Anterior cingulate cortex (tissue), 58 donors: ENCODE measurements at places on chromosomes 5 and 9.

DNA sequence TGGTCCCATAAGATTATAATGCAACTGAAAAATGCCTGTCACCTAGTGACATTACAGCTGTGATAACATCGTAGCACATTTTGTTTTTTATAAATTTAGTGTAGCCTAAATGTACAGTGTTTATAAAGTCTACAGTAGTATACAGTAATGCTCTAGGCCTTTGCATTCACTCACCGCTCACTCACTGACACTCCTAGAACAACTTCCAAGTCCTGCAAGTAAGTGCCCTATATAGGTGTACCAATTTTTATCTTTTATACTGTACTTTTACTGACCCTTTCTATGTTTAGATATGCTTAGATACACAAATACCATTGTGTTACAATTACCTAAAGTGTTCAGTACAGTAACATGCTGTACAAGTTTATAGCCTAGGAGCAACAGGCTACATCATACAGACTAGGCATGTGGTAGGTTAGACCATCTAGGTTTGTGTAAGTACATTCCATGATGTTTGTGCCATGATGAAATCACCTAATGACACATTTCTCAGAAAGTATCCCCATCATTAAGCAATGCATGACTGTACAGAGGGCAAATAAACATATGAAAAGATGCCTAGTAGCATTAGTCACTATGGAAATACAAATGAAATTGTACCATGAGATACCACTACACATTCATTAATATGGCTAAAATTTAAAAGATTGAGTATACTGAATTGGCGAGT lies 127.6 kb downstream of the TRPM6 start:
- no peak for DNase-seq

- DNase-seq, result peak; percentile 39
Measured at GRCh38 chr5:77645158-77645994, 6.9 kb upstream of the OTP start.

DNA sequence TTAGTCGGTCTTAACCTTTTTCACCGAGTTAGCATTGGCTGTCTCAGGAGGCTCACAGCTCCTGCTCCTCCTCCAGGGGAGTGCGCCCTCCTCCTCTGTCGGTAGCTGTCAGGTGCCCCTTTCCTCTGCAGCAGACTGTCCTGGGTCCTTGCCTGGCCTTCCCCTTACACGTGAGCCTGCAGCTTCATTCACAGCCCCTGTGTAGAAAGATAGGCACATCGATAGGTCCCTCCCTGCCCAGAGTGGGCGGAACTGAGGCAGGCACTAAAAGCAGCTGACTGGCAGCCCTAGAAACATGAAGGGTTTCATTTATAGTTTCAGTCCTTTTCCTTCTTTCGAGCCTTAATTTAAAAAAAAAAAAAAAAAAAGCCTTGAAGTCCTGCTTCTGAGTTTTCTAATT lies 17.2 kb downstream of the TENT4A start:
- no peak for DNase-seq

GRCh38 chr5:161580621-161581020 lies 34.1 kb upstream of the GABRB2 start:
- DNase-seq, result no peak

DNA sequence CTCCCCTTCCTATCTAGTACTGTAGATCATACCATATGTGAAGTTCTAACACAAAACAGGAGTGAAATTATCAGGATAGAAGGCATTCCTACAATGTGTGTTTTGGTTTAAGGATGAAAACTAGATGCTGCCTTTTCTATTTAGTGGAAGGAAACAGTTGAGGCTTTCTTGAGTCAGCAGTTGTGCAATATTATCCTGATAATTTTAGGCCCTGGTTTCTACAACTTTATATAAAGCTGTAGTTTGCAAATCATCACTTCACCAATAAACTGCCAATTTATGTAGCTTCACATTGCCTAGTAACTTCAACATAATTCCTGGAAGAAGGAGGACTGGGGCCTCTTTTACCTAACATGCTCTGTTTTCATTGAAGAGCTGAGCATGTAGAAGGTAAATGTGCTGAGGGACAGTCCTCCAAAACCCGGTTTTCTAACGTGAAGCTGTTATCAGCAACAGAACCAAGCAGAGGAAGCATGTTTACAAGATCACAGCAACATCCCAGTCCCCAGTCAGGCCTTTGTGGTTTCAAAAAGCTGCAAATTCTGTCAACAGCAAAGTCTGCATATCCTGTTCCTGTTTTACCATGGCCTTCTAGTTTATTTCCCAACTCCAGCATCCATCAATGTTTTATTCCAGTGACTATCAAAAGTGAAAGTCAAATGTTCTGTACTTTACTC lies 513.4 kb upstream of the MEF2C start:
- DNase-seq, result no peak
